ACHN (cell line): ENCODE measurements at places on chromosomes 4 and X.
A peak's percentile ranks its signal among the peaks of the same experiment; 100 is the strongest.

DNA sequence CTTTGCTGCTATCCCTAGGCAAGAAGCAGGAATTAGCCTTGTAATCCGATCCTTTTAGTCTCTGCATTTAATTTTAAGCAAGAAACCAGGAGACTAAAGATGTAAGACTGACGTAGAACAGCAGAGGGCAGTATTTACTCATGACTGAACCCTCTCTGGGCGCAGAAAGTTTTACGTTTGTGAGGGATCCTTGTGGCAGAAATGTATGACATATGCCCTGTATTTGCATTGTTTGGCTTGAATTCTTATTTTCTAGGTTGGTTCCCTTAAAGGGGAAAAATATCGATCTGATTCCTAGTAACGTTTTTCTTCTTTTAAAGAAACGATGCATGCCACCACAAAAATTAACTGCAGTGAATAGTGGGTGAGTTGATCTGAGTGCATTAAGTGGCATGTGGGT lies 1.3 kb upstream of the FAT4 start:
- peak; percentile 80 for DNase-seq

- no peak for DNase-seq
Observed at GRCh38 chr4:75880278-75880677, 22.0 kb downstream of the PPEF2 start.

DNA sequence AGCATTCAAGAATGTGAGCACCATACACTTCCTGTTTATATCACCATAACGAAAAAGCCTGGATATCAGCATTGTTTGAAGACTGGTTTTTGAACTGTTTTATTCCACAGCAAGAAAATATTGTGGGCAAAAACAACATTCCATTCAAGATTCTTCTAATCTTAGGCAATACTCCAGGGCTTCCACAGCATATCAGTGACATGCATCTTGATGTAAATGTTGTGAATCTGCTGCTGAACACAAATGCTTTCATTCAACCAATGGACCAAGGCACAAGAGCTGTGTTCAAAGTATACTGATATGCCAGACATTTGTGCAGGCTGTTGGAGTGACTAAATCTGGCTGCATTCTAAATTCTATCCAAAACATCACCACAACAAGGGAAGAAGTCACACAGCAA lies 260.1 kb upstream of the ETNPPL start:
- DNase-seq: no peak

- DNase-seq: peak; percentile 63
Observed at GRCh38 chr4:83252782-83253405, 31.7 kb downstream of the COQ2 start.

DNA sequence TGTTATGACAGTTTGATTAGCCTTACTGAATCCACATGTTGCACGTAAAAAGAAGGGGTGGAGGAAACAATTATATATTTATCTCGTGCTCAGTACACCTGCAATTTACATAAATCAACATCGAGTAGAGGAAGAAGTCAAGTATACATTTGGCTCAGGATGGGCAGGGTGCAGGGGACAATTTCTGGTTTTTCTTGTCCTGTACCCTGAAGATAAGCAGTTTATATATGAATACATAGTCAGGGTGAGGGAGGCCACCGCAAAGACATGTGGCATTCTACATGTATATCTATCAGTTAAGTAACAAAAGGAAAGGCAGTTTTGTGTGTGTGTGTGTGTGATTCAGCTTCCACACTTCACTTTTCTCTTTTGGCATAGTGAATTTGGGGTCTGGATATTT lies 11.1 kb upstream of the EREG start:
- DNase-seq: no peak

- no peak for DNase-seq
Observed at GRCh38 chrX:120617996-120618630, 11.7 kb downstream of the C1GALT1C1 start.

- no peak for DNase-seq
Observed at GRCh38 chr4:76453232-76453631, 18.2 kb downstream of the SHROOM3 start.

DNA sequence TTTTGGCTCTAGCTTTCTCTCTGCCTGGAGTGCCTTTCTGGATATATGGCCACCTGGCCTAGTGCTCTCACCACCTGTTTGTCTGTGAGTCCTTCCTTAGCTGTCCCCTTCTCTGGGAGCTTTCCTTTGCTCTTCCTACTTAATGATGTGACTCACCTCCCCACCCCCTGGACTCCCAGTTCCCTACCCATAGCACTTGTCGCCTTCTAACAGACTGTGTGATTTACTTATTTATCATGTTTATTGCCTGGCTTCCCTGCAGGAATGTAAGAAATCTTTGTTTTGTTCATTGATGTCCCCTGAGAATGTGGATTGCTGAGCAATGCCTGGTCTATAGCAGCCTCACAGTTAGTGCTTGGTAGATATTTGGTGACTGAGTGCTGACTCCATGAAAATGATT lies 18.9 kb downstream of the ADD1 start:
- DNase-seq: peak; percentile 75

- no peak for DNase-seq
Observed at GRCh38 chrX:22934640-22935039, 65.1 kb upstream of the DDX53 start.

- no peak for DNase-seq
Observed at GRCh38 chr4:129600898-129601297, 504.9 kb downstream of the C4orf33 start.

DNA sequence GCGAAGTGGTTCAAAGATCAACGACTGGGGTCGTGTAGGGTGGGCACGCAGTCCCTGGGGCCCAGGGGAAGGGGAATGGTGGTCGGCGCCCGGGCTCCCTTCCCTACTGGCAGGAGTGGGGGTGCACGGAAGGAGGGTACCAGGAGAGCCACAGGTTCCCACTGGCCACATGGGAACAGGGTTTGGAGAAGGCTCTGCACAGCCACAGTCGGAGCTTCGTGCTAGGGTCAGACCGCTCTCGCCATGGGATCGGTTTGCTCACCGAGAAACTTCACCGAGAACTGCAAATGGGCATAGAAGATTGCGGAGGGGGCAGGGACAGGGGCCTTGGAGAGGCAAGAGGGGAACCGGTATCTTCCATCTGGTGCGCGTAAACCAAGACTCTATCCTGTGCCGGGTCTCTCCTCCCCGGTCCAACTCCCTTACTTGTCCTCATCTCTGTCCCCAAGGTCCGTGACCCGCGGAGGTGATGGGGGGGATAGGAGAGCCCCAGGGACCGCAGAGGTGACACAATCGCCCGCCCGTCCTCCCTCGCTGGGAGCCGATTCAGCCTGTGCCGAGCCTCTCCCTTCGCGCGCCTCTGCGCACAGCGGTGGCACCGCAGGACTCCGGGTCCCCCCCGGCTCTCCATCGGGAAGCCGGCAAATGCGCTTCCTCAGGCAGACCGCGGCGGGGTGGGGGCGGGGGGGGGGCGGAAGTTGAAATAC lies 1.0 kb downstream of the SCD5 start:
- no peak for DNase-seq

DNA sequence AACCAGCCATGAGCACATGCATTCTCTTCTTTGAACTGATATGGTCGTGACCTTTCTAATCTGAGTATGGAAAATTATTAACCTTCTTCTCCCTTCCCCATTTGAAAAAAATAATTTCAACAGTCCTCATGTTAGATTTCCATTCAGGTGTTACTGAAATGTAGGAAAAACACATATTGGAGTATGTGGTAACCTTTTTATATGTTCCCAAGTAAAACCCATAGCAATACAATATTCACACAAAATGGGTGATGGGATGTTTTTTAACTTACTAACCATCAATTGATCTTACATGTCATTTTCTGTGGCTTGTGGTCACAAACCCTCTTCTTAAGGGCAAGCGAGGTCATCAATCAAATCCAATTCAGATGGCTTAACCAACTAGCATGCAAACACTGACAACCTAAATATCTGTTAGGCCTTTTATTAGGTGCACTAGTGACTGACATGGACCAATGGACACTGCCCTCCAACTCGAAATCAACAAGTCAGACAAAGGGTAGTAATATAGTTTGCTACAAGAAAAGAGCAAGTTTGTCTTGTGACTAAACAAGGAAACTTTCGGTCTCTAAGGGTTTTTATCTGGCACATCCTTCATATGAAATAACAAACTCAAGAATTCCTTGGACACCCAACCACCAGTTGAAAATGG lies 74.3 kb downstream of the CAMK2D start:
- no peak for DNase-seq

GRCh38 chrX:42664680-42665079 lies 113.3 kb downstream of the PPP1R2C start:
- no peak for DNase-seq

GRCh38 chrX:15761564-15762191 lies 23.6 kb downstream of the CA5B start:
- peak; percentile 14 for DNase-seq

DNA sequence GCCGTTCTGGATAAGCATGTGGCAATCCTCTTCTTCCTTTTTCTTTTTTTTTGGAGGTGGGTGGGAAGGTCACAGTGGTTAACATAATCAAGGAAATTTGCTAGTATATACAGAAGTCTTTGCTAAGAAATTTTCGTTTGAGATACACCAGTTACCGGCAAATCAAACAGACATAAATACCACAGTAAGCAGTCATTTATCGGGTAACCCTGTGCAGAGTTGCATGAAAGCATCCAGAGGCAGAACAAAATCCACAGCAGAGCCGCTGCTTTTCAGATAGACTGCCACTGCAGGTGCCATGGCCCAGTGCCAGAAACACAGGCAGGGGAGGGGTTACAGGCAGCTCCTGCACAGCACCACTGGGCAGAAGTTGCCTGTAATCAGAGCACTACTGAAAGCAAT lies 179.1 kb upstream of the MAB21L2 start:
- DNase-seq: peak; percentile 43

GRCh38 chr4:7157666-7158065 lies 34.7 kb upstream of the SORCS2 start:
- no peak for DNase-seq

DNA sequence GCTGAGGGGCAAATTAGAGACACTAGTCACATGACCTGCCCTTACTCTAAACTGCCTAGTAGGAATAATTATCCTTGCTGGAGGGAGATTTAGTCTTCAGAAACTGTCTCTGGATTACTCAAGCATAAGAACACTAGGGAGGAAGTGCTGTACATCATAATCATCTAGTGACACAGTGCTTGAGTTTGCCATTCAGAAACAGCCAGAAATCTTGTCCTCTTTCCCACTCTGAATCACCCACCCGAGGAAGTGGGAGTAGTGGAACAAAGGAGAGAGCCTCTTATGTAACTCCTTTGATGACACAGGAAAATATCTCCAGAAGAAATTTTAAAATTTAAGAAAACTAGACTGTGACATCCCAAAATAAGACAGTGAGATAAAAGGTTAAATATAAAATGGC lies 69.3 kb upstream of the PCDH19 start:
- no peak for DNase-seq

- no peak for DNase-seq
Observed at GRCh38 chrX:45143455-45143854, 57.2 kb downstream of the DIPK2B start.

- no peak for DNase-seq
Observed at GRCh38 chr4:630656-631055, 5.3 kb downstream of the PDE6B start.

DNA sequence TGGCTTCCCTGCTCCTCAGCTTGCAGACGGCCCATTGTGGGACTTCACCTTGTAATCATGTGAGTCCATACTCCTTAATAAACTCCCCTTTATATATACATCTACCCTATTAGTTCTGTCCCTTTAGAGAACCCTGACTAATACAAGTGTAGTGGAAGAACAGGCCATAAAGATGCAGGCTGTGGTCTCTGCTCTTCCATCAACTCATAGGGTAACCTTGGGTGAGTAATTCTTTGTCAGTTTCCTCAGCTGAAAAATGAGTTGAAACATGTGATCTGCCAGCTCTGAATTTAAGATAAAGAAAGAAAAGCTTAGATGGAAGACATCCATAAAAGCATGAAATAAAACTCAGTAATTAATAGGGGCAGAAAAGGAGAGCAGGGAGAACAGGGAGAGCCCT lies 103.6 kb downstream of the ENOX2 start:
- DNase-seq: no peak

DNA sequence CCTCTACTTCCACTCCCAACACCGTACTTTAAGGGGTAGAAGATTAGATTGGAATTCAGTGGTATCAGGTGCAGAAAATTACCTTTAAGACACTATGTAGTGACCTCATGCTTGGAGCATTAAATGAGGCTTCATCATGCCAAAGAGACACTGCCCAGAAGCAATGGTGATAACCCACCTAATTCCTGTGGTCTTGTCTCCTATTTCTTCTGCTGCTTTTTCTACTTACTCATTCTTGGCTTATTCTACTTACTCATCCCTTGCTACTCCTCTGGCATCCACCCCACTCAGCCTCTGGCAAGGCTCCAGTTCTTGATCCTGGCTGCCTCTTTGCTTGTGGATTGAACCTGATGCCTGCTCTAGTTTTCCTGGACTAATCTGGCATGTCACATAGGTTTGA lies 62.3 kb upstream of the ADAMTS3 start:
- peak; percentile 94 for DNase-seq

- no peak for DNase-seq
Observed at GRCh38 chr4:79233820-79234219, 92.0 kb downstream of the NAA11 start.

GRCh38 chr4:92303621-92304027 lies at the start of gene GRID2:
Gene GRID2 (plus strand): TSS chr4:92303966.
- peak; percentile 24 for DNase-seq
